ENCODE measurements at places on chromosomes 2 and 18.

GRCh38 chr2:95165030-95165370 lies 609 bp upstream of the ZNF2 start:
- H3K27me3 ChIP-seq = no peaks in the 10 kb centered on the region
- H3K36me3 ChIP-seq = no peaks in the 10 kb centered on the region
- H3K4me1 ChIP-seq = peaks cover 19% of the 10 kb centered on the region

DNA sequence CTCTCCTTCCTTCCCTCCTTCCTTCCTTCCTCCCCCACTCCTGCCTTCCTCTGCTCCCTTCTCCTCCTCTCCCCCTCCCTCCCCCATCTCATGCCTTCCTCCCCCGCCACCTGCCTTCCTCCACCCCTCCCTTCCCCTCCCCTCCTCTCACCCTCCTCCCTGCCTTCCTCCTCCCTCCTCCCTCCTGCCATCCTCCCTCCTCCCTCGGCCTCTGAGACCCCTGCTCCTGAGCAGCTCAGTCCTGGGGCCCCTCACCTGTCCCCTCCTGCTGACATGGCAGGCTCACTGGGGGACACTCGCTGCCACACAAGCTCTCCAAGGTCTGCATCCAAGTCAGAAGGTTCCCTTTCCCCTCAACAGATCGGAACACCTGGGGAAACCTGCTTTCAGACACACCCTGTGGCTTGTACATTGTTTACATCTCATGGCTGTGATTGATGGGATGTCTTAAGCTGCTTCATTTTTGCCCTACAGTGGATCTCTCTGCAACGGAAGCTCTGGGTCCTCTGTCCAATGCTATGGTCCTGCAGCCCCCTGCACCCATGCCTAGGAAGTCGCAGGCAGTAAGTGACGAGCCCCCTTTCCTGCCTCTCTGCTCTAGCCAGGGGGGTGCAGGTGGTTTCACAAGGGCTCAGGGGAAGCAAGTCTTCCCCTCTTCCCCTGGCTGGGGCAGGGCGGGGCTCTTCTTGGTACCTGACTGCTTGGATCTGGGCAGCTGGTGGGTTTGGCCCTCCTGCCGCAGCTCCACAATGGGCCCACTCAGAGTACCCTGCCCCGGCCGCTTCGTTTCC lies 22.9 kb downstream of the ITGB1BP1 start:
- no peaks in the 10 kb centered on the region for H3K27me3 ChIP-seq
- no peaks in the 10 kb centered on the region for H3K36me3 ChIP-seq
- H3K27ac ChIP-seq = no peak overlapping the region

DNA sequence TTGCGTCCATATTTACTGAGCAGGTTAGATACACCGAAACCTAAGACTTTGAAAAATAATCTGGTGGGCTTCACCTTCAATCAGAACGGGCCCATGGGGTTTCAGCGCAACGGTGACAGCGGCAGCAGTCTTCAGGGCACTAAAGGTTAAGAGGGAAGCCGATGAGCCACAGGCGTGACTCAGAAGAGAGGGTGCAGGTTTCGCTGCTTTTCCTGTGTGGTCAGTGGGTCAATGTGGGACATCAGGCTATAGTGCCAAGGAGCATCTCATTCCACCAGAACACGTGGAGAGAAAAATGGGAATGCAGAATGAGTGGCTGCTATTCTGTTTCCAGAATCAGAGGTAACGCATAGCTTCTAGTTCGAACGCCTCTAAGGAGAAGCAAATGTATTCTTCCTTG lies 8.9 kb downstream of the PTGR3 start:
- H3K36me3 ChIP-seq = peaks cover 14% of the 10 kb centered on the region
- no peak for DNase-seq
- no peaks in the 10 kb centered on the region for H3K27me3 ChIP-seq
- H3K27ac ChIP-seq = no peak overlapping the region

DNA sequence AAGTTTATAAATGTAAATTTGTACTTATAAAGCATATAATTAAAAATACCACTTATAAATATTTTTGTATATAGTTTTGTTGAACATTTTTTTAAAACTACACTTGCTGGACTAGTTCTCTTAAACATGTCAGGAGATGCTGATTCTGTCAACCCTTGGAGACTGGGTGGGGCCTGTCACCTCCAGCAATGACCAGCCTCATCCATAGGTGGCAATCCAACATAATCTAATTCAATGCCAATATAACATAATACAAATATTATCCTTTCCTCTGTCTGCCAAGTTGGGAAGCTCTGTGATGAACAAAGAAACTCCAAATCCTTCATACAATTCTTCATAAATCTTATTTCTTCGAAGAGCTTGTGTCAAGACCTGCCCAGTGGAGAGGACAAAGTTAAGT lies 140.4 kb downstream of the RBMS1 start:
- peaks cover 8% of the 10 kb centered on the region for H3K36me3 ChIP-seq
- no peak for DNase-seq
- H3K27ac ChIP-seq = no peak overlapping the region

Measured in CD4-positive, alpha-beta T cell (primary cell).